ENCODE measurements at places on chromosomes 2 and 18.
A peak's percentile ranks its signal among the peaks of the same experiment; 100 is the strongest.

DNA sequence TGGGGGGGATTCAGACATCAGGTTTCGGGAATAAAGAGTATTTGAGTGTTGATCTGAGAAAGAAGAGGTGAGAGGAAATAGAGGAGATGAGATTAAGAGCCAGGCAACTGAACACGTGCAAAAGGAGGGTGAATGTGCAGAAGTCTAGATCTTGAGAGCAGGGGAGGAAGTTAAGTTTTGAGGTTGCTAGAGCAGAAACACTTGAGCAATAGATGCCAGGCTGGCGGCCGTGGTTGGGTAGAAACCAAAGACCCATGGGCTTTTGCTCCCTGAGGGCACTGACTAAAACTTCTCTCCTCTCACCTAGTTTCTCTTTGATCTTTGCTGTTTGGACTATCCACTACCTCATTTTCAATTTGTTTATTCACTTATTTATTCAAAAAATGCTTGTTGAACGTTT is 116.0 kb downstream of the CDC42EP3 start:
- no peak for DNase-seq

DNA sequence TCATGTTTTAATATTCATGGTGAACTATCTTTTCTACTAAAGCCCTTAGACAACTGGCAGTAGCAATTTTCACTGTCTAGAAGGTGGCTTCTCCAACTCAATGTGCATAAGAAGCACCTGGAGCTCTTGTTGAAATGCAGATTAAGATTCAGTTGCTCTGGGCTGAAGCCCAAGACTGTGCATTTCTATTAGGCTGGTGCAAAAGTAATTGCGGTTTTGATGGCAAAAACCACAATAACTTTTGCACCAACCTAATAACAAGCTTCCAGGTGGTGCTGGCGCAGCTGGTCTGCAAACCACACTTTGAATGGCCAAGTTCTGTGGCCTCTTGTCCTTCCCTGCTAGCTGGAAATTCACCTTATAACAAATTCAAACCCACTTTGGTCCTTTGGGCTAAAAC is 26.7 kb upstream of the VPS54 start:
- DNase-seq, result no peak

DNA sequence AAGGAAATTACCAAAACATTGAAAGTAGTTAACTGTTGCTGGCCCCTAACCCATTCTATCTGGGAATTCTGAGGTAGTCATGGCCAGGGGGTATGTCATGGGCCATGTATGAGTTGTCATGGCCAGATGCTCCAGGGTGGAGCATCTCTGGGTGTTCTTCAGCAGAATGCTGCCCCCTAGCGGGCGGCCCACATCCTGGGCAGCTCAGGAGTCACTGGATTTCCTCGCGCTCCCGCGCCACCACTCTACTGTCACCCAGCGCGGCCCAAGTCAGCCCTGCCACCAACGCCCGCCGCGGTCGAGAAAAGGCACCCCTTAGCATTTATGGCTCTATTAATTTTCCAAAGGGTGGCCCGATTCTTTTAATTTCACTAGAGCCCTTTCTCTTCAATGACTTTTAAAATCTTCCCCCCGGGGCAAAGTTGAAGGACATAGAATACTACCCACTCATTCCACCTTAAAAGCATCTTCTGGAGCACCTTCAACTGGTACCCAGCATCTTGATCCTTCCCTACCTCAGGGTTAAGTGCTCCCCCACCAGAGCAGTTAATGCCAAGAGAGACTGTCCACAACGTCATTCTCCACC is 41.6 kb downstream of the PKDCC start:
- DNase-seq, result no peak

GRCh38 chr2:28166956-28167355 is 225.7 kb upstream of the FOSL2 start:
- no peak for DNase-seq

- peak; percentile 91 for DNase-seq
Measured at GRCh38 chr18:3451183-3451988, 1.4 kb downstream of the TGIF1 start.

GRCh38 chr18:48569915-48570264 is 31.1 kb downstream of the CTIF start:
- no peak for DNase-seq

GRCh38 chr2:119756837-119757236 is 2.9 kb upstream of the PTPN4 start:
- peak; percentile 44 for DNase-seq

GRCh38 chr2:230170532-230170931 is 49.3 kb downstream of the SP110 start:
- DNase-seq, result no peak

GRCh38 chr18:50469380-50469781 is 90.5 kb upstream of the MAPK4 start:
- no peak for DNase-seq

Measured in AG09319 (cell line).